ENCODE measurements at places on chromosomes 12 and 14. TPM values are rescaled to one million over a fixed set of nuclear protein-coding genes. Genes with fewer than 3 reads are reported as not detected.

APAF1 gene
- 32.6 TPM for polyA plus RNA-seq

RD3L gene
- not detected for polyA plus RNA-seq

PRDM4 gene
- 43.8 TPM for polyA plus RNA-seq

DPPA3 gene
- not detected for polyA plus RNA-seq

MIP gene
- polyA plus RNA-seq = 0.26 TPM

MGP gene
- polyA plus RNA-seq = 40.5 TPM

MAX gene
- 53.5 TPM for polyA plus RNA-seq

NTN4 gene
- 84.1 TPM for polyA plus RNA-seq

TRHDE gene
- 20.6 TPM for polyA plus RNA-seq

BTBD6 gene
- polyA plus RNA-seq = 34.5 TPM

USP15 gene
- polyA plus RNA-seq = 43.1 TPM

HOXC6 gene
- polyA plus RNA-seq = 31.7 TPM

ADAM20 gene
- 0.11 TPM for polyA plus RNA-seq

SYNDIG1L gene
- 0.19 TPM for polyA plus RNA-seq

CEBPE gene
- polyA plus RNA-seq = 0.15 TPM

PMEL gene
- polyA plus RNA-seq = 3.1 TPM

TOMM20L gene
- 2.1 TPM for polyA plus RNA-seq

All from renal cortex interstitium (tissue), 15 donors.